Activated naive CD4-positive, alpha-beta T cell treated with anti-CD3 and anti-CD28 coated beads for 36 hours (primary cell): ENCODE measurements at places on chromosomes 16 and 17.

GRCh38 chr16:16868727-16869126 is 489.8 kb downstream of the NPIPA7 start:
- no peak overlapping the region for H3K4me3 ChIP-seq
- no peaks in the 10 kb centered on the region for H3K4me1 ChIP-seq
- H3K36me3 ChIP-seq: no peaks in the 10 kb centered on the region
- H3K27me3 ChIP-seq: peaks cover 25% of the 10 kb centered on the region

DNA sequence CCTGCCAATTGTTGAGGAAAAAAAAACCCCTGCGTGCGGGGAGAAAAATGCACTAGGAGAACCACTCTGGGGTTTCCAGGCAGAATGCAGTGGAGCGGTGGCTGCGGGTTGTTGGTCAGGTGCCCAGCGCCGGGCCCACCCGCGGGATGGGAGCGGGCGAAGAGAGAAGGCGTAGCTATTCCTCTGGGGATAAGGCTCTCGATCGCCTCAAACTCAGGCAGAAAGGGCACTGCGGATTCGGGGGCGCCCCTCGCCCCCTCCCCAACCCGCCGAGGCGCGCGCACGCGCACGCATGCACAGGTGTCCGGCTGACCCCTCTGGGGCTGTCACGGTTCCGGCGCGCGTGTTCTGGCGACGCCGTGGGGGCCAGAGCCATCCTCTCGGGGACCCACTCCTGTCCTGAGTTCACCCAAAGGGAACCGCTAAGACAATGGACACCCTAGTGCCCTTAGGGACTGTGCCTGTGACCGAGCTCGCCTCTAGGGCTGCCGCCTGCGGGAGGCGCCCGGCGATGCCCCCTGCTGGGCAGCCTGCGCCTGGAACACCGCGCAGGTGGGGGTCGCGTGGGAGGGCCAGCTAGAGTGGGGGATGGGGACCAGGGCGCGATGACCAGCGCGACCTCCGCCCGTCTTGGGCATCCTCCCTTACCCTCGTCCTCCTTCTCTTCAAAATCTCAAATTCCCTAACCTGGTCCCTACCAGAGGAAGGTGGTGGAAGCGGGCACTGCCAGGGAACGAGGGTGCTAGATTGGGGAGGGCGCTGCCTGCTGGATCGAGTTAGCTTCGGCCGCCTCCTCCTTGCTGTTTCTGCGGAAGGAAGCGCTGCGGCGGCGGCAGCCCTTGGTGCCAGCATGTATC is 14.4 kb upstream of the CBX8 start:
- peaks cover 24% of the 10 kb centered on the region for H3K4me1 ChIP-seq
- H3K36me3 ChIP-seq: no peaks in the 10 kb centered on the region
- H3K27ac ChIP-seq: no peak overlapping the region
- H3K27me3 ChIP-seq: peaks cover 60% of the 10 kb centered on the region
- peak overlapping the region; percentile 42 for H3K4me3 ChIP-seq
- DNase-seq: peak; percentile 47

DNA sequence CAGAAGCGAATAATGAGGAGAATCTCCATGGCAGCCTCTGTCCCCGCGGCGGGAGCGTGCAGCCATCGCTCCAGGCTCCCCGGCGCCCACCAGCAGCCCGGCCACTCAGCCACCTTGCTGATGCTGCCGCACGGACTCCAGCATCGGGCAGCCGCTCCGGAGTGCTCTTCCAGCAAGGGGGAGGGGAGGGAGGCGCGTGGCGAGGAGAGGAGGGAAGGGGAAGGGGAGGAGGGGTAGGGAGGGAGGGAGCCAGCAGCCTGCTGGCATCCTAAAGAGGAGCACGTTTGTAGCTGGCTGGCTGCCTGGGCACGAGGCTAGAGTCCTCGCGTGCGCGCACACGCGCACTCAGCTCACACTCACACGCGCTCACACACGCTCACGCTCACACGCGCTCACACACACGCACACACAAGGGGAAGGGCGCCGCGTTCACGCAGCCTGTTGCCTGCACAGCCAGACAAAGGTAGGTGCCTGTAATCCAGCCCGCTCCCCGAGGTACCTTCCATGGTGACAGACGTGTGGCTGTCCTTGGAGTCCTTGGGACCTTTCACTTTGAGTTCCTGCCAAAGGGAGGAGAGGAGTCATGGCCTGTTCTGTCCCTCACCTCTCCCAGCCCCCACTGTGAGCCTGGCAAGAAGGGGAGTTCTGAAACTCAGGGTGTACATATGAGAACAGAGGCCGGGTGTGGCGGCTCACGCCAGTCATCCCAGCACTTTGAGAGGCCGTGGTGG is 82.1 kb downstream of the TIMM22 start:
- no peak overlapping the region for H3K4me3 ChIP-seq
- H3K27me3 ChIP-seq: no peaks in the 10 kb centered on the region
- no peak overlapping the region for H3K27ac ChIP-seq
- peaks cover 2% of the 10 kb centered on the region for H3K36me3 ChIP-seq

- no peaks in the 10 kb centered on the region for H3K36me3 ChIP-seq
- no peak for DNase-seq
- H3K4me3 ChIP-seq: no peak overlapping the region
- H3K27ac ChIP-seq: no peak overlapping the region
Observed at GRCh38 chr17:70961341-70961740, 792.0 kb downstream of the KCNJ2 start.

- no peak for DNase-seq
- no peak overlapping the region for H3K27ac ChIP-seq
- no peaks in the 10 kb centered on the region for H3K36me3 ChIP-seq
- H3K4me3 ChIP-seq: no peak overlapping the region
Observed at GRCh38 chr16:88558457-88559442, 11.5 kb upstream of the ZC3H18 start.

DNA sequence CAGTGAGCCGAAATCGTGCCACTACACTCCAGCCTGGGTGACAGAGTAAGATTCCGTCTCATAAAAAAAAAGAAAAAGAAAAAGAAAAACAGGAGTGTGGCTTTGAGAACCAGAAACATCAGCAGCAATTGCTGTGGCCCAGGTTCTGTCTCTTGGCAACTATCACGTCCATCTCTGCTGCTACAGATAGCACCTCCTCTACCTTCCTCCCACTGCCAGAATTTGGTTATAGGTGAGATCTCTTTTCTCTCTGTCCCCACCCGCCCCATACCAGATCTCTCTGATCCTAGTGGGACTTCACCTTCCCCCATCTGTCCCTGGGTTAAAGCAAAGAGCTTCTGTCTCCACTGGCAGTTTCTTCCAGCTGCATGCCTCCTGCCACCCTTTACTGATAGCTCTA is 3.1 kb downstream of the TLCD2 start:
- H3K4me1 ChIP-seq: peaks cover 11% of the 10 kb centered on the region
- peaks cover 24% of the 10 kb centered on the region for H3K27me3 ChIP-seq
- H3K36me3 ChIP-seq: no peaks in the 10 kb centered on the region
- DNase-seq: no peak
- H3K27ac ChIP-seq: no peak overlapping the region
- no peak overlapping the region for H3K4me3 ChIP-seq

DNA sequence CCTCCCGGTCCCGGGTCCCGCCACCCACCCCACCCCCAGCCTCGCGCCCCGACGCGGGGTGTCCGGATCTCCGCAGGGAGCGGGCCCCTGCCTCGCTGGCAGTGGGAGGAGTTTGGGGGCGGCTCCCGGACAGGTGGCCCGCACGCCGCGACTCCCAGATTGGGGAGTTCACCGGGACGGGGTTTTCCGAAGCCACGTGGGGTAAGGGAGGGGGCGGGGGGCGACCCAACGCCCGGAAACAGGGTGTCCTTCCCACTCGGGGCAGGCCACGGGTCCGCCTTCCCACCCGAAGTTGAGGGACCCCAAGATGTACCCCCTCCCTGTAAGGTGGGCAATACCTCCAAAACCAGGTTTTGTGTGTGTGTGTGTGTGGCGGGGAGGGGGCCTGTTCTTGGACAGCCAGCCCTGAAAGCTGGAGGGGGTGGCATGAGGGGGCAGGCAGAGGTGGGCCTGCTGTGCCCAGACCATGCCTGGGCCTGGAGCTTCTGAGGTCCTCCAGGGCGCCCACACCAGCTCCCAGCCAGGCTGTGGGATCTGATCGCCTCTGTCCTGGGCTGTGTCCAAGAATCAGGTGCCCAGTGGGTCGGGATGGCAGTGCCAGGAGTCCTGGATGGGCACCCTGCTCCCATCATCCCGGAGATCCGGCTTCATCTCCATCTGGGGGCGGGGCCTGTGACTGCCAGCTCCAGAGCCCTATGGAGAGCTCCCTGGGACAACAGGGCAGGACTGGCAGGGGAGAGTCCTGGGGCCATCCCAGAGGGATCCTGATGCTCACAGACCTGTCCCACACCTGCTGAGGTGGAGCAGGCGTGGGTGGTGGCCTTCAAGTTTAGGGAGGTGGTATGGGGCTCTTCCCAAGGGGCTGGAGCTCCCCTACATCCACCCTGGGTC is 767 bp downstream of the SYNGR2 start:
- peaks cover 23% of the 10 kb centered on the region for H3K36me3 ChIP-seq
- DNase-seq: peak; percentile 85
- H3K27me3 ChIP-seq: no peaks in the 10 kb centered on the region
- peak overlapping the region; percentile 85 for H3K27ac ChIP-seq
- peaks cover 45% of the 10 kb centered on the region for H3K4me1 ChIP-seq

- no peaks in the 10 kb centered on the region for H3K27me3 ChIP-seq
- no peaks in the 10 kb centered on the region for H3K36me3 ChIP-seq
- no peak overlapping the region for H3K27ac ChIP-seq
- H3K4me3 ChIP-seq: no peak overlapping the region
Observed at GRCh38 chr16:12166271-12166670, 189.7 kb downstream of the SNX29 start.

DNA sequence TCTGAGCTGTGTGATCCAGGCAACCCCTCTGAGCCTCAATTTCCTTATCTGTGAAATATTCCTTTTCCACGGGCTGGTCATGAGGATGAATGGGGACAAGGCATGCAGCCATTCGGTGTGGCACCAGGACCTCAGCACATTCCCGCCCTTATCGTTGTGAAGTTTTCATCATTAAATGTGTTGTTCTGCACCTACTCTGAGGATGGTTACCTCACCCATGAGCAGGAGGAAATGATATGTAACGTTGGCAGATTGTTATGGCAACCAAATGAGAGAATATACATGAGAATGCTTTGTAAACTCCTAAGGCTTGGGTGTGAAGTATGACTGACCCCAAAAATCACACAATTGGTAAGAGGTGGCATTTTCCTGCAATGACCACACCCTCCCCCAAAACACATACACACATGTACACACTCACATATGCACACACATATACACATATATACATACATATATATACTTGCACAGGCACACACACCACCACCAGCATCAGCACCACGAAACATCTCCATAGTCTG is 39.5 kb downstream of the SMARCE1 start:
- no peaks in the 10 kb centered on the region for H3K27me3 ChIP-seq
- DNase-seq: peak; percentile 64
- H3K36me3 ChIP-seq: no peaks in the 10 kb centered on the region
- H3K27ac ChIP-seq: peak overlapping the region; percentile 73
- peak overlapping the region; percentile 38 for H3K4me3 ChIP-seq

DNA sequence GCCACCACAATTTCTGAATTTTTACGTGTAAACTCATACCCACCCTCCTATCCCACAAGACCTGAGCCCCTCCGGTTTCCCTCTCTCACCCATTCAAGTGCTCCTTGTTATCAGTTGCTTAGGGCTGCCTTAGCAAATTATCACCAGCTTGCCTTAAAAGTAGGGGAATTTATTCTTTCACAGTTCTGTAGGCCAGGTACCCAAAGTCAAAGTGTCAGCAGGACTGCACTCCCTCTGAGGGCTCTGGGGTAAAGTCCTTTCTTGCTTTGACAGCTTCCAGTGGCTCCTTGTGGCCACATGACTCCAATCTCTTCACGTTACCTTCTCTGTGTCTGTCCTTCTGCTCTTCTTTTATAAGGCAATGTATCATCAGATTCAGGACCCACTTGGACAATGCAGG is 7.9 kb upstream of the TMEM220 start:
- no peak overlapping the region for H3K27ac ChIP-seq
- no peak overlapping the region for H3K4me3 ChIP-seq
- no peaks in the 10 kb centered on the region for H3K27me3 ChIP-seq
- DNase-seq: no peak

DNA sequence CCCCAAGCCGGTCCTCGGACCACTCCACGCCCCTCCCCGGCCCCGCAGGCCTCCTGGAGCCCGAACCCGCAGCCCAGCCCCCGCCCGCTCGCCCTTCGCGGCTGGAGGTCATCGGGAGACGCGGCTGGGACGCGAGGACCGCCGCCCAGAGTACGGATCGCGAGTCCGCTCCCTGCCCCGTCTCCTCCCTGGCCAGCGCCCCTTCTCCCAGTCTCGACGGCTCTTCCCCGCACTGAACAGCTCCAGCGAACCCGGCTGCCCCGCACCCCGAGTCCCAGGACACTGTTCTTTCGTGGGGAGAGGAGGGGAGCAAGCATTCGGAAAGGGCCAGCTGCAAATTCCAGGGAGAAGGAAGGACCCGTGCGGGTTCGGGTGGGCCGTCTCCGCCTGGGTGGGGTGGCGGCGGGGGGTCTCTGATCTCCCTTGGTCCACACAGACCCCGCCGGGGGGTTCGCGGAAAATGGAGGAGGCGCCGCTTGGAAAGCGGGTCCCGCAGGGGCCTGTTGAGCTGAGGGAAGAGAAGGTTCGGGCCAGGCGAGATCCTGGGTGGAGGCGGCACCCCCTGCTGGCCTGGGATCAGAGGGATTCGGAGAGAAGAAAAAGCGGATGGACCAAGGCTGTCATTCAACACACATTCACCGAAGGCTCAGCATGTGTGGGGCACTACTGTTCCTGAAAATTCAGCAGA is 632 bp upstream of the RTN4RL1 start:
- H3K4me3 ChIP-seq: peak overlapping the region; percentile 73
- H3K27ac ChIP-seq: no peak overlapping the region
- peaks cover 30% of the 10 kb centered on the region for H3K27me3 ChIP-seq
- DNase-seq: peak; percentile 59
- no peaks in the 10 kb centered on the region for H3K36me3 ChIP-seq
- peaks cover 18% of the 10 kb centered on the region for H3K4me1 ChIP-seq

DNA sequence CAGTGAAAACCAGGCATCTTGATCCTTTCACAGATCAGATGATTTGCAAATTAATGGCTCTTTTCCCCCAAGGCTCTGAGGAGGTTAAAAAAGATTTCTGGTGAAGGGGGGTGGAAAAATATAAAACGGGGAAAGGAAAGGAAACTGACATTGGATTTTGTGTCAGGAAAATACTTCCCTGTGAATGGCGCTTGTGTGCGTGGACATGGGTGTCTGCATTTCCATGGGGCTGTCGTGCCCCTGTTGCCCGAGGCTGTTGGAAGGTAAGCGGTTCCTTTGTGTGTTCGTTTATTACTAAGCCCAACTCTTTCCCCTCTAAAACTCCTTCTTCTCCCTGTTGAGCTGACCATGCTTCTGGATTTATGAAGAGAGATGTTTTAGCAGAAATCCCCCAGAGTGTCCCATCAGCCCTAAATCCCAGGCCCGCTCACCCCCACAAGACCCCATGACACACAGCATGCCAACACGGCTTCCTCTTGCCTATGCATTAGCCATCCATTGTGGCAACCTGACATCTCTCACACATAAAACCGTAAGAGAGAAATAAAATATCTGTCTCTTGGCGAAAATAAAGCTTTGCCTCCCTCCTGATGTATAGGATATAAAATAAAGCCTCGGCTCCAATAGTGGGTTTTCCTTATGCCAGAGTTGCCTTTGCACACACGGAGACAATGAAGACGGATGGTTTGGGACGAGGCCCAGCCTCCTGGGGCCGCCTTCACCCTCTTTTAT is 7.3 kb upstream of the LHX1 start:
- H3K4me3 ChIP-seq: no peak overlapping the region
- no peak for DNase-seq
- H3K27ac ChIP-seq: no peak overlapping the region
